A549 treated with AZD2906 at 1 μM for 4 hours (cell line): ENCODE measurements at places on chromosomes 11 and 22. TPM values are rescaled to one million over a fixed set of nuclear protein-coding genes. Genes with fewer than 3 reads are reported as not detected.

DDTL gene
- total RNA-seq = 1.3 to 1.8 TPM (median 1.7 TPM) in 5 replicates

KRTAP5-9 gene
- not detected in 5 replicates for total RNA-seq

RAG2 gene
- not detected in 5 replicates for total RNA-seq

OR4D5 gene
- total RNA-seq = not detected in 5 replicates

TPH1 gene
- total RNA-seq = 0.01 to 0.03 TPM (median 0.02 TPM) in 5 replicates

MISFA gene
- total RNA-seq = 1.4 to 2.6 TPM (median 1.6 TPM) in 5 replicates

MFNG gene
- 0.70 to 1.7 TPM (median 1.4 TPM) in 5 replicates for total RNA-seq

TEX12 gene
- total RNA-seq = not detected in 5 replicates

APOA4 gene
- total RNA-seq = not detected in 5 replicates

SERPINH1 gene
- total RNA-seq = 64.4 to 92.0 TPM (median 89.2 TPM) in 5 replicates

GRM5 gene
- total RNA-seq = 0.01 TPM in 1 of 5 replicates, not detected in the others

OR52I1 gene
- total RNA-seq = not detected in 5 replicates

C11orf87 gene
- 0.01 to 0.02 TPM (median 0.01 TPM) in 4 of 5 replicates, not detected in the other for total RNA-seq

RASSF10 gene
- total RNA-seq = 0.70 to 1.1 TPM (median 0.79 TPM) in 5 replicates

TUB gene
- 4.6 to 6.7 TPM (median 6.0 TPM) in 5 replicates for total RNA-seq

LAYN gene
- total RNA-seq = 3.4 to 4.0 TPM (median 3.6 TPM) in 5 replicates

PAMR1 gene
- 0.02 to 0.08 TPM in 2 of 5 replicates, not detected in the others for total RNA-seq

TRIM51 gene
- total RNA-seq = not detected in 5 replicates

VSTM5 gene
- 0.02 TPM in 2 of 5 replicates, not detected in the others for total RNA-seq

SUSD2 gene
- 67.6 to 83.6 TPM (median 81.4 TPM) in 5 replicates for total RNA-seq

TEX54 gene
- total RNA-seq = not detected in 5 replicates

GLYAT gene
- total RNA-seq = not detected in 5 replicates

P2RY2 gene
- 9.2 to 11.5 TPM (median 11.2 TPM) in 5 replicates for total RNA-seq

GVQW3 gene
- total RNA-seq = 0.62 to 1.0 TPM (median 0.71 TPM) in 5 replicates

OR51I2 gene
- total RNA-seq = not detected in 5 replicates

MS4A4A gene
- total RNA-seq = not detected in 5 replicates

AGBL2 gene
- total RNA-seq = 0.80 to 1.4 TPM (median 1.0 TPM) in 5 replicates

OTOG gene
- total RNA-seq = not detected in 5 replicates
